ENCODE measurements at places on chromosomes 4 and X.

DNA sequence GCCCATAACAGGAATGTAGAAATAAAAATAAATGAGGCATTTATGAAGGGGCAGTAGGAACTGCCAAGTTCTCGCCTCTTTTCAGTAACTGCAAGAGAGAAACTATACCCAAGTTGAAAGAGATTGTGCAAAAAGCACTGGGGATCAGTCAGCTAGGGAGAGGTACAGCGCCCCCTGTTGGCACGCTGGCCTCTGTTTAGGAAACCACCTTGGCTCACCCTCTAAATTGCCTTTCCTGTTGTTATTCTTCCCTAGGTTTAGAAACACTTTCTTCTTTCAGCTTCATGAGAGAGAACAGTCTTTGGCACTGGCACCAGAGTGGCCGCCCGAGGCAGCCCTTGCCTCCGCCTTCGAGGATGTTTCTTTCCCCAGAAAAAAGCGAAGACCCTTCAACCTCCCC is 348.5 kb downstream of the MID1IP1 start:
- DNase-seq, result peak; percentile 83

GRCh38 chr4:74975082-74975481 is 42.2 kb downstream of the PARM1 start:
- DNase-seq, result no peak

DNA sequence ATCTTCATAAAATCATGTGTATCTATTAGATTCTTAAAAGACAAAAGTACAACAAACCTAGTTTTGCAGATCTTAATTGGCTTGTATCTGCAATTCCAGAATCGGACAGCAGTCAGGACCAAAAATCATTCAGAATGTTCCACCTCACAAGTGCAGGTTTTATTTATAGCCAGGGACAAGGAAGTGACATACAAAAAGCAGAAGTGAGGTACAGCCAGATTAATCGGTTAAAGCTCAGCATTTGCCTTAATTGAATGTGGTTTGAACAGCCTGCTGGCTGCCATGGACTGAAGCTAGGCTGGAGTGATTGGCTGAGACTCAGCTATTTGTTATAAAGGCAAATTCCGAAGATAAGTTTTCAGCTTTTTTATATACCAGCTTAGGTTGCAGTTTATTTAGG is 932.6 kb downstream of the C4orf33 start:
- no peak for DNase-seq

DNA sequence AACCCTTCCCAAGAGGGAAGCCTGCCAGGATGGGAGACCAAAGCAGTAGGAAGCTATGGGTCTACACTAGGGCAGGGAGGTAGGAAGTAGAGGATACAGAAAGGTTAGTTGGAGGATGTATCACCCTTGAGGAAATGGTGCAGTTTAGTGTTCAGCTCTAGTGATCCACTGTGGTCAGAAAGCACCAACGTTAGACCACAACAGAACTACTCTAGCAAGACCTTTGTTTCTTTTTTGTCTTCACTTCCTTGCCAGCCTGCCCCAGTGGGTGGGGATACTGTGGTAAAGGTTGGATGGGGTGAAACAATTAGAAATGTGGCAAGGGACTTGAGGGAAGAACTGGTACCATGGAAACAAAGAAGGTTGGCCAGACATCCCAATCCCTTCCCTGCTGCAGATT is 83.3 kb downstream of the DDIT4L start:
- DNase-seq, result no peak

DNA sequence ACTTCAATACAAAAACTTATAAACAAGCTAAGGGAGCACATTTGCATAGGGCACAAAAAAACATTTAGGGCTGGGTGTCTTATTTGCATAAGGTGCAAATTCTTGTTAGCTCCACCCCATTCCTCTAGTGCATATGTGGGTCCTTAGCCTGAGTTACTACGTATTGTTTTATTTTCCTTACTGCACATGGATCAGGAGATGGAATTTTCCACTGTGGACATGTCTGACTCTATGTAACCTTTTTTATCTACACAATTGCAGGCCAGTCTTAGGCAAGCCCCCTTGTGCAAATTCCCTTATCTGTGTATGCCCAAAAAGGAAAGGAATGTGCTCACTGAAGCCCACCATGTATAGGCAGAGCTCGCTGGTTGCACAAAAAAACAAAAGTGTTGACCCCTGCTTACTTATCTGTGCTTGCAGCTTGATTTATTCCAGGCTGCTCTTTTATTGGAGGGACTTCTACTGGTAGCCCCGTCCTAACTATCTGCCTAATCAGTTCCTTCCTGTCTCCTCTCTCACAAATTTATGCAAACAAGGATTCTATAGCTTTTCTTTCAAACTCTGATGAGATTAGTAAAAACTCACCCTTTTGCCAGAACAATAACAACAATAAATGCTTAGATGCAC is 359.0 kb upstream of the MAGEB16 start:
- DNase-seq, result no peak

DNA sequence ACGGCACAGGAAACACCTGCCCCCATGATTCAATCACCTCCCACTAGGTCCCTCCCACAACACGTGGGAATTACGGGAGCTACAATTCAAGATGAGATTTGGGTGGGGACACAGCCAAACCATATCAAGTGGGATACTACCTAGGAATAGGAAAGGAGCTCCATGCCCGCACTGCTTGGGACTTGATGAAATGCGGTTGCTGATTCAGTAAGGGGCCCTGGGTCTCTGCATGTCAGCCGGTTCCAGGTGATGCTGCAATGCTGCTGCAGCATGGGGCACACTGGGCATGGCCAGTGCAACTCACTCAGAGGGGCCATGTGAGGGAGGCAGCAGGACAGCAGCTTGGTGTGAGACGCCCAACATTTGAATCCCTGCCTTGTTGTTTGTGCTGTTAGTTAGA is 34.0 kb upstream of the MSX1 start:
- no peak for DNase-seq

- DNase-seq, result no peak
Observed at GRCh38 chrX:57573754-57574153, 18.1 kb upstream of the ZXDB start.

- DNase-seq, result no peak
Observed at GRCh38 chr4:171714791-171715454, 98.3 kb upstream of the GALNTL6 start.

DNA sequence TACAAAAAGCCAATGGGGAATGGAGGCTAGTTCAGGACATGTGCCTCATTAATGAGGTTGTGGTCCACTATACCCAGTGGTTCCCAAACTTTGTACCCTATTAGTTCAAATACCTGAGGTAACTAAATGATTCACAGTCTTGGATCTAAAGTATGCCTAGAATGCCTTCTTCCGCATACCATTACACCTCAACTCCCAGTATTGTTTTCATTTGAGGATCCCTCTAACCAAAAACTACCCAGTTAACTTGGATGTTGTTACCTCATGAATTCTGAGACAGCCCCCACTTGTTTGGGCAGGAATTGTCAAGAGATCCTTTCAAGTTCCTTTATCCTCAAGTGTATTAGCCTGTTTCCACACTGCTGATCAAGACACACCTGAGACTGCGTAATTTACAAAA is 439.2 kb downstream of the PCDH10 start:
- no peak for DNase-seq

Measured in ascending aorta (tissue), 2 donors.